Fibroblast of lung (primary cell): ENCODE measurements at places on chromosomes 4 and X.

- DNase-seq = no peak
These were observed 30.6 kb downstream of the RFC1 start for GRCh38 chr4:39335566-39335965.

DNA sequence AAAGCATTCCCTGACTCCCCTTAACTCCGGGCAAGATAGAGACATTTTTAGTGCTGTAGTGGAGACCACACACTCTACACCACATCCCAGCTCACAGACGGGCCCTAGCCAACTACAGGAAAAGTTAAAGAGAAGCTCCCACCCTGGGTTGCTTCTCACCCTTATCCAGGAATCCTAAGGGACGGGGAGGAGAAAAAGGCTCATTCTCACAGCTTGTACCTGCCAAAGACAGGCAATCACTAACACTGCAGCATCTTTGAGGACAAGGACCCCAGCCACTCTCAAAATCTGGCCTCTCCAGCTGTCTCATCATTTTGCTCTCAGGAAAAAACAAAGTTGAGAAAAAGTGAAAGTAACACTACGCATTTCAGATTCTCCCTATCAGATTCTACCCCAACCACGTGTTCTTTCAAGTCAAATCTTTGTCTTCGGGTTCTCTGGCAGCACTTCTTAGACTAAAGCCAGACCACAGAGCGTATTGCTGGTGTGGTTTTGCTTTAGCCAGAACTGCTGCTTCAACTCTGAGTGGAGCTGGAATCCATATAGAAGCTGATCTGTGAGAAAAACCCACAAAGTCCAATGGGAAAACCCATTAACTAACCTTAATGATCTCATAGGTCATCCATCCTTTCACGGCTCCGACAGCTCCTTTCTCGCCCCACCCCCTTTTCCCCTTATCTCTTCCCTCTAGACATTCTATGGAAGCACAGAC lies 605.9 kb upstream of the DIPK2B start:
- peak; percentile 95 for DNase-seq

GRCh38 chr4:156972379-156973015 lies 898 bp upstream of the PDGFC start:
- DNase-seq = no peak

- no peak for DNase-seq
These were observed 107.2 kb downstream of the PRDM5 start for GRCh38 chr4:120815361-120815760.

DNA sequence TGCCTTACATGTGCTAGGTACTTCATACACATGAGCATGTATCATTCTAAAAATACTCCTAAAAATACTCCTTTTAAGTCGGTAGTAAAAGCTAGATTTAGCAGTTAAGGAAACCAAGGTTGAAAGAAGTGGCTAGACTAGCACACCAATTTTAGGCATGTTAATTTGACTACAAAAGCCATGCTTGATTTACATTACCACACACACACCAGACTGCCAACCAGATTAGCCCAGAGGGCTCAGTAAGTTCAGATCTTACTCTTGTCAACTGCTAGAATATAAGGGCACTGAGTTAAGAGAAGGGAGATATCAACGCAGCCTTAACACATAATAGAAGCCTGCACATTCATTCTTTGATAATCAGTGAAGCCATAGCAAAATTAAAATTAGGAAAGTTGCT lies 117.9 kb downstream of the MID1IP1 start:
- DNase-seq = no peak

DNA sequence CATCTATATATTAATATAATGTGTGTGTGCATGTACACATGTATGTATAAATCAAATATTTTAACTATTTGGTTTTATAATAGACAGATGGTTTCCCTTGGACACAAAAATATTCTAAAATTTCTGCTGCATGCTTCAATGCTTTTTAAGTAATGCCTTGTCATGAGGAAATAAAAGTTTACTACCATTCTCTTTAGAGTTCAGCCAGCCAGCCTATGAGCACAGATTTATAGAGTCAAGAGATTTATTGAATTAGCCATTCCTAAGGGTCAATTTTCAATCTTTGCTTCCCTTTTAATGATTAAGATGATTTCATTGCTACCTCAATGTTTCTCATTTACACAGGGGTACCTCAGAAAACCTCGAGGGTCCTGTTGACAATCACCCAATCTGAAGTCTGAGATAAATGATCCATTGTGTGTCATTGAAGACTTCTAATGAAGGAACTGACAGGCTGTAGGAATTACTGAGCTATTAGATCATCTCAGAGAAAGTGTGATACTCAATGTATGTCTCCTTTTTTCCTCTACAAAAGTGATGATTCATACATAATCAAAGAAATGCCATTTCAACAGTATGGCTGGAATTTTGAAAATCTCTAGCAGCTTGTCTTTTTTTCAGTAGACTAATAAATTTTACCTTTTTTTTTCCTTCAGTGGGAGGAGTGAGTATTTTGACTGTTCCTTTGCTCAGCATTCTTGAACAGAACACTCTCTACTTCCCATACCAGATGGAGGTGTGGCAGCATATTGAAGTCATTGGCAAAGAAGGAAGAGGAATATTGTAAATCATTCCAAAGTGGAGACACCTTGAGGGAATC lies 222.6 kb upstream of the PCDH18 start:
- DNase-seq = peak; percentile 28

DNA sequence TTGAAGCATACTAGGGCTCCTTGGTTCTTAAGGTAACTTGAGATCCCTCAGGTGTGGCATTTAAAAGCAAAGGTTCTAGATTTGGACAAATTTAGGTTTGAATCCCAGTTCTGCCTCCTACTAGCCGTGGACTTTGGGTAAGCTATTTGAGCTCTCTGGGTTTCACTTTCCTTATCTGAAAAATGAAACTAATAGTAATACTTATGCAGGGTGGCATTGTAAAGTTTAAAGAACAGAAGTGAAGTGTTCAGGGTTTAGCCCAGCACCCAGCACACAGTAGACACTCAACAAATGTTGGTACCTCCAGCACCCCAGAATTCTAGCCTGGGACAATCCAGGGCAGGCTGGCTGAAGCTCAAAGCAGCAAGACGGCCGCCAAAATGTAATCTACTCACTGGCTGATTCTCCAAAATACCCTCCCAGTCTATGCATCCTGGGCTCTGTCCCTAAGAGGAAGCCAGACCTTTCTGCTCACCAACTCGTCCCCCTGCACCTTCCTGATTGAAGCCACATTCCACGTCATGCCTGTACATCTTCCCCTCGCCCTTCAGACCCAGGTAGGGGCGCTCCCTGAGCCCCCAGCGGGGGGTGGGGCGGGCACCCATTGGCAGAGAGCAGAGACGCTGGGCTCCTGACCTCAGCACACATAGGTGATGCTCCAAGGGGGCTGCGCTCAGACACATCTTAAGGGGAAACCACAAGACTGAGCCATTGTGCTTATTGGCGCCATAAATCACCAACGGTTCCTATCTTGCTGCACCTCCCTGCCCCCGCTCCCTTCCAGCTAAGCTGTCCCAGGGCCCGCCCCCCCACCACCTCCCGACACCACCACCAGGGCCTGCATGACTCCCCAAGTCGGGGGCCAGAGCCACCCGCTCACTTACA lies 160.6 kb downstream of the BCOR start:
- no peak for DNase-seq

- DNase-seq = no peak
These were observed 164.7 kb upstream of the SLIT2 start for GRCh38 chr4:20086799-20087521.

DNA sequence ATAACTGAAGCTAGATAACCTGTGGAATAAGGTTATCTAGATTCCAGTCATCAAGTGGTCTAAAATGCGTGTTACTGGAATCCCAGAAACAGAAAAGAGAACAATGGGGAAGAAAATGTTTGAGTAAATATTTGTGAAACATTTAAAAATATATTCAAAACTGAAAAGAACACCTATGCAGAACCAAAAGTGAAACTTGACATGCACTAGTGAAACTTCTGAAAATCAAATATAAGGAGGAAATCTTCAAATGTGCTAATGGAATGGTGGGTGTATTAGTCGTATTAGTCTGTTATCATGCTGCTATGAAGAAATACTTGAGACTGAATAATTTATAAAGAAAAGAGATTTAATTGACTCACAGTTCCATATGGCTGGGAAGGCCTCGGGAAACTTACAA lies 512.4 kb upstream of the KLHL4 start:
- DNase-seq = no peak

DNA sequence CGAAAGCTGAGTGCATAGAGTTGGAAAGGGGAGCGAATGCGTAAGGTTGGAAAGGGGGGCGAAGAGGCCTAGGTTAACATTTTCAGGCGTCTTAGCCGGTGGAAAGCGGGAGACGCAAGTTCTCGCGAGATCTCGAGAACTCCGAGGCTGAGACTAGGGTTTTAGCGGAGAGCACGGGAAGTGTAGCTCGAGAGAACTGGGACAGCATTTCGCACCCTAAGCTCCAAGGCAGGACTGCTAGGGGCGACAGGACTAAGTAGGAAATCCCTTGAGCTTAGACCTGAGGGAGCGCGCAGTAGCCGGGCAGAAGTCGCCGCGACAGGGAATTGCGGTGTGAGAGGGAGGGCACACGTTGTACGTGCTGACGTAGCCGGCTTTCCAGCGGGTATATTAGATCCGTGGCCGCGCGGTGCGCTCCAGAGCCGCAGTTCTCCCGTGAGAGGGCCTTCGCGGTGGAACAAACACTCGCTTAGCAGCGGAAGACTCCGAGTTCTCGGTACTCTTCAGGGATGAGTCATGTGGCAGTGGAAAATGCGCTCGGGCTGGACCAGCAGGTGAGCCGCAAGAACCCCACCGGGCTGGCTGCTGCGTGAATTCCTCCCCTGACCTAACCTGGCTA lies at the start of gene DDX3X:
DDX3X (plus strand) TSS at position 419 of the 619 bp plus-strand sequence; CDS start at position 510, 91 bp downstream.
- peak; percentile 87 for DNase-seq

DNA sequence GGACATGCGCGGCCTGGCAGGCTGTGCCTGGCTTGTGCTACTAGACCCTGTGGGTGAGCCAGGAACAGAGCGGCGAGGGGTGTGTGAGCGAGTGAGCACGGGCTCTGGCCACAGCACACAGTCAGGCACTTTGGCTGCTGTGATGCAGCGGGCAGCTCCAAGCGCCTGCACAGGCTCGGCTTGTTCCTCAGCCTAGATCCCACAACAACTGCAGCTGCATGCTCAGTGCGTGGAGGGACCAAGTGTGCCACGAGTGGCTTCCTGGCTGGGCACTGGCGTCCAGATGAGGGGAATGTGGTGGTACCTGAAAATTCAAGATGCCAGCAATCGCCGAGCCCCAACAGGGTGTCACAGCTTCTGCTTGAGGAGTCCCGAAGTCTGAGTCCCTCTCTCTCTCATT lies 1056.6 kb downstream of the RAPGEF2 start:
- no peak for DNase-seq

DNA sequence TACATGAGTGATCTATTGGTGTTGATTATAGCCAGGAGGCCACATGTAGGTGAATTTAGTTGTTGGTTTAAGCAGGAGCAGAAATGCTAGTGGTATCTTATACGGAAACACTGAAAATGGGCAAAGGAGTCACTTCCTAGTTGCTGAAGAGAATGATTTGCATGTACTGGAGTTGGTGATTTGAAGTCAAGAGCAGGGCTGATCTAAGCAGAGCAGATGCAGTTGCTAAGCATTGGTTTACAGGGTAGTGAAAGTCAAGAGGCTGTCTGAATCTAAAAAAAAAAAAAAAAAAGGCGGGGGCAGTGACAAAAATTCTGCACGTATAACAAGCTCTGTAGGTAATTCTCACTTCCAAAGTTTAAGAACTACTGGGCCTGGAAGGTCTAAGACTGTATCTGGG lies 90.4 kb upstream of the HPRT1 start:
- no peak for DNase-seq
